ENCODE measurements at places on chromosomes 4 and X.

DNA sequence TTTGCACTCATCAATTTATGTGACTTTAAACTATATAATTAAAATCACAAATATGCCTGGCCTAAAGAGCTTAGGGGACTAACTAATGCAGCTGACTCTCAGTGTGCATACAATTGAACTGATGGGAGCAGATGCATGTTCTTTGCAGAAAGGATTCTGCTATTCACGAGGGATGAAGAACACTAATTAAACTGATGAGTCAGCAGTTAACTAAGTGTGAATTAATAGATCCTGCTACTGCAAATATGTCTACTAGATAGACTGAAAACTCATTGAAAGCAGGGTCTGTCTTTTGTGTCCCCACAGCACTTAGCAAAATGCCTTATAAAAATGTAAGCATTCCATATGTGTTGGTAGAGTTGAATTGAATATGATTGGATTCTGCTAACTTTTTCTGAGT, 104.0 kb downstream of the SRPX start:
- DNase-seq, result no peak

- no peak for DNase-seq
These were observed 341 bp upstream of the SLC2A9 start for GRCh38 chr4:10021653-10022023.

DNA sequence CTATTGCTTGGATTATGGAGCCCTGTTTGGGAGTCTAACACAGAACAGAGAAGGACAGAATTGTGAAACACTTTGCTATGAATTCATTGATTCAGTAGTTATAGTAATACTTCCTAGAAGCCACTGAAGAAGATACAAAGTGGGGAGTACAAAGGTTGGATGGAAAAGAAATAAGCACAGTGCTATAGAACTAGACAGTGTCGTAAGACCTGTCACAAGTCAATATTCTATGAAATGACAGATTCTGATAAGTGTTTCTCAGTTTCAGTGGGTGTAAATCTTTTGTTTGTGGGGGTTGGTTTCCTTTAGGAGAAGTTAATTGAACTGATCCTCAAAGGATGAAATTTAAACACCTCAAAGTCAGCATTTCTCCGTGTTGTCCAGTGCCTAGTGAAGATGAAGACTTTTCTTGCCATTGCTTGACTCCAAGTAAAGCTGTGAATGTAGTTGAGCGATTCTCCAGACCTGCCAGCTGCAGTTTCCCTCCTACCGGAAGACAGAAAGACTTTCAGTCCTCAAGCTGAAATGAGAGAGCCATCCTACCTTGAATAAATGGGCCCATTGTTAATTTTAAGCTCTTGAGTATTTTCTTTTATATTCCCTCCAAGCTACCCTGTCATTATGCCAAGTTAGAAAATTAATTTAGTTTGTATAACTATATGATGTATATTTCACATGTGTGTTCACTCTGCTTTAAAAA, 7.9 kb downstream of the PDLIM5 start:
- DNase-seq, result no peak

DNA sequence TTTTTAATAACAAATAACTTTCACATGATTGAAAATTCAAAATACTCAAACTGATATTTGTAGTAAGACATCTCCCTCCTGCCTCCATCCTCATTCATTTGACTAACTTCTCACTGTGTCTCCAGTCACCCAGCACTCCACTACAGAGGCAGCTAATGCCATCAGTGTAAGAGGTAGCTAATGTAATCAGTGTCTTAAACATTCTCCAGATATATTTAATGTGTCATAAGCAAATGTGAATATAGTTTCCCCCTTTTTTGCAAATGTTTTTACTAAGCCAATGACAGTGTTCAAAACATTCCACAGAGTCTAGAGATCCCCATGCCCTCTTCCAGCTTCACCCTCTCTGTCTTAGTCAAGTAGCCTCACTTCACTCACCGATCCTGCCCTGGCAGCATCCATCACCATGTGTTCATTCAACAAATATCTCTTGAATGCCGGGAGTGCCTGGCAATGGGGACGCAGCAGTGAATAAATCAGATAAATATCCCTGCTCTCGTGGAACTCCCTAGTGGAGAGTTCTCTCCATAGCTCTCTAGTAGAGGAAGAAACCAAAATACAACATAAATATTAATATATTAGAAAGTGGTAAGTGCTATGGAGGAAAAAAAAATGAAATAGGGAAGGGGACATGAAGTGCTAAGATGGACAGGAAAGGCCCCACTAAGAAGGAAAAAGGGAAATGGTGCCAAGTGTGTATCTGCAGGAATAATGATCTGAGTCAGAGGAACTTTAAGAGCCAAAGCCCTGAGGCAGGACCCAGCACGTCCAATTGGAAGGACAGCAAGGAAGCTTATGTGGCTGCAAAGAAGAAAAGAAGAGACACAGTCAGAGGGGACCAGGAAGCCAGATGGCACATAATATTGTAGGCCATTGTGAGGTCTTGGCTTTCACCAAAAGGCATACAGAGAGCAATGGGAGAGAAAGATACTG, 18.7 kb downstream of the SCFD2 start:
- DNase-seq, result no peak

DNA sequence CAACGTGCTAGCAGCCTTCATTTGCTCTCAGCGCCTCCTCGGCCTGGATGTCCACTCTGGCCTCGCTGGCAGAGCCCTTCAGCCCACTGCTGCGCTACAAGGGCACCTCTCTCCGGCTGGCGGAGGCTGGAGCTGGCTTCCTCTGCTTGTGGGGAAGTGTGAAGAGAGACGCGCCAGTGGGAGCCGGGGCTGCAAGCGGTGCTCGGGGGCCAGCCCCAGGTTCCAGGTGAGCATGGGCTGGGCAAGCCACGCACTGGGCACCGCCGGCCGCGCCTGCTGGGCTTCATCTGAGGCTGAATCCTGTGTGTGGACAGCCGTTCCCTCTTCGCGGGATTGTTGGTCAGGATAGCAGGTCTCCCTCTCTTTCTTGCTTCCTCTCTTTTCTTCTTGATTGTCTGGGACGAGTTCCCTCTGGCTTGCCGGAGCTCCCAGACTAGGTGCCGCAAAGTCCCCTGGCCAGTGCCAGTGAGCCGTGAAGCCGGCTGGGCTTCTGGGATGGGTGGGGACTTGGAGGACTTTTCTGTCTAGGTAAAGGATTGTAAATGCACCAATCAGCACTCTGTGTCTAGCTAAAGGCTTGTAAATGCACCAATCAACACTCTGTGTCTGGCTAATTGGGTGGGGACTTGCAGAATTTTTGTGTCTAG, 165.0 kb downstream of the HEPH start:
- no peak for DNase-seq

- DNase-seq, result no peak
These were observed 277.6 kb downstream of the BCOR start for GRCh38 chrX:39819921-39820849.

- no peak for DNase-seq
These were observed 64.5 kb downstream of the SMC1A start for GRCh38 chrX:53357799-53358530.

DNA sequence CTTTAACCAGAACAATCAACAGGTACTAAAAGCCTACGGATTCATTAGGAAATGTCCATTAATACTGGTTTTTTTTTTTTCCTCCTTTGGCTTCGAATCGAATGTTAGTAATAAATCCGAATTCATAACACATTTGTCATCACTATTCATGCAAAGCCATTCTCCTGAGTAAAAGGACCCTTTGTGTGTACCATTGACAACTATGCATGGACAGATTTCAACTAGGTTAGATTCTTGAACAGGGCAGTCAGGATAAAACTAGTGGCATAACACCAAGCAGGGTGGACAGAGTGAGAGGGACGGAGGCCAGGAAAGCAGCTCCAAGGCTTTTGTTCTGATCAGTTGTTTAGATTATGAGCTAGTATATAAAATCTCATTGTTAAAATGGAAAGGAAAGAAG, 1722.0 kb upstream of the TENM3 start:
- no peak for DNase-seq

GRCh38 chrX:38468563-38469157, 92.7 kb upstream of the TSPAN7 start:
- DNase-seq, result no peak

DNA sequence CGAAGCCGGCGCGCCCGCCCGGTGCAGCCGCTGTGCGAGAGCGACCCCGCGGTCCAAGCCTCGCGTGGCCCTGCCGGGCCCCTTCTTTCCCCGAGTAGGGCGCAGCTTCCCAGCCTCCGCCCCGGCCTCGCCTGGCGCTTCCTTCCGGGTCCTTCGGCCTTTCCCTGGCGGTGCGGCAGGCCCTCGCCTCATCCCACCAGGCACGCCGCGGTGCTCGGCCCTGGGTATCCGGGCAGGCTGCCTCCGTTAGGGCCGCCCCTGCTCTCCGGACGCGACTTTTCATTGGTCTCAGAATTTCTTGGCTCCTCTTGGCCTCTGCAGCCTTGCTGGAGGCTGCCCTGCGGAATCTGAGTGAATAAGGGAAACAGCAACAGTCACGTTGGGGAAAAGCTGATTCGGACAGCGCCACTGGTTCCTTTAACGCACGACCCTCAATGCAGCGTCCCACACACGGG, 429 bp downstream of the UVSSA start:
- DNase-seq, result peak; percentile 75

- no peak for DNase-seq
These were observed 78.6 kb downstream of the KDM6A start for GRCh38 chrX:44951572-44952067.

DNA sequence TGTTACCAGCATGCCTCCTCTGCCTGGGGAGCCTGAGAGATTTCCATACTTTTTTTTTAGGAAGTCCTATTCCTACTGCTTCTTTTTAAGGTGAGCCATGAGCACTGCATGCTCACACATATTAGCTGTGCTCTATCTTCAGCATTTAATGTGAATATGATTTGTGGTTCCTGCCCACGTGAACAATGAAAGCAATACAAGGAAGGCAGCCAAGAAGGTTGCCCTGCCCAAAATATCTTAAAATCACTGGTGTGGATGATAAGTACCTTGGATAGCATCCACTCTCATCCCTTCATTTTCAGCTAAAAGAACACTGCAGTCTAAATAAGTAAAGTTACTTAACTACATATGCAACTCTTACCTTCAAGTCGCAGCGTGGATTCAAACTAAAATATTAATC, 607.5 kb downstream of the PACRGL start:
- DNase-seq, result no peak

- DNase-seq, result no peak
These were observed 56.4 kb upstream of the SCML1 start for GRCh38 chrX:17680732-17681413.

DNA sequence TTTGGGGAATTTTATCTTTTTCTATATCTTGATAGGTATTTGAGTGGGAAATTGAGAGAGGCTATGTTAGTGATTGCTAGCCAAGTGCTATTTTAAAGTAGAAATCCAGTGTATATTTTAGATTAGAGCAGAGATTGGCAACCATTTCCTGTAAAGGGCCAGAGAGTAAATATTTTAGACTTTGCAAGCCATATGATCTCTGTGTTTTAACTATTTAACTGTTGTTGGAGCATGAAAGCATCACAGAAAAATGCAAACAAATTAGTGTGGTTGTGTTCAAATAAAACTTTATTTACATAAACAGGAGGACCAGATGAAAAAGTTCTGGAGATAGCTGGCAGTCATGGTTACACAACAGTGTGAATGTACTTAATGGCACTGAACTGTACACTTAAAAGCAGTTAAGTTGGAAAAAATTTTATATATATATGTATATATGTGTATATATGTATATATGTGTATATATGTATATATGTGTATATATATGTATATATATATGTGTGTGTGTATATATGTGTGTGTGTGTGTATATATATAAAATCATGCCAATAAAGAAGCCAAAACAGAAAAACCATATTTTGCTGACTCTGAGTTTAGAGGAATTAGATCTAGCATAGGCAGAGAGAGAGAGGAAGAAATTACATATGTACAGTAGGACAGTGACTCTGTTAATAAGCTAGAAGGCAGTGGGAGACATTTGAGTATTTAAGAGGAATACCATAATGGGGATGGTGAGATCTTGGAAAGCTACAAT, 83.4 kb downstream of the TMEM164 start:
- DNase-seq, result no peak

GRCh38 chr4:80182237-80182866, 15.0 kb upstream of the PRDM8 start:
- no peak for DNase-seq

GRCh38 chr4:163703251-163703650, 208.8 kb downstream of the TMA16 start:
- no peak for DNase-seq

- DNase-seq, result no peak
These were observed 618.2 kb upstream of the PCDH10 start for GRCh38 chr4:132530861-132531260.

DNA sequence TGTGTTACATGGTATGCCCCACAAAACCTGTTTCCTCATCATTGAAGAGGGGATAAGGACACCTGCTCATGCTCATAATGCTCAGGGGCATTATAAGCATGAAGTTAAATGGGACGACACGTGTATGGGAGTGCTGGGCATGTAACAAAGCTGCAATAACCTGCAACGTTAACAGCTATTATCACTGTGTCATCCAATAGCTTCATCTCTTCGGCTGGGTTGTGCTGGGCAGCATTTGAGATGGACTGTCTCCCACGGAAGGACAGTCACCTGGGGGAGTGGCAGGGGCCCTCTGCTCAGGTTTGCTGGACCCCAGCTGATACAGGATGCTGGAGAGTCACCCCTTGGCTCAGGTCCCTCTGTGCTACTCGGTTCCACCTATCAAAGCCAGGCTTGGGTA, 94.5 kb downstream of the NSUN7 start:
- DNase-seq, result no peak

- DNase-seq, result no peak
These were observed 146.2 kb upstream of the FAT4 start for GRCh38 chr4:125168531-125168930.

DNA sequence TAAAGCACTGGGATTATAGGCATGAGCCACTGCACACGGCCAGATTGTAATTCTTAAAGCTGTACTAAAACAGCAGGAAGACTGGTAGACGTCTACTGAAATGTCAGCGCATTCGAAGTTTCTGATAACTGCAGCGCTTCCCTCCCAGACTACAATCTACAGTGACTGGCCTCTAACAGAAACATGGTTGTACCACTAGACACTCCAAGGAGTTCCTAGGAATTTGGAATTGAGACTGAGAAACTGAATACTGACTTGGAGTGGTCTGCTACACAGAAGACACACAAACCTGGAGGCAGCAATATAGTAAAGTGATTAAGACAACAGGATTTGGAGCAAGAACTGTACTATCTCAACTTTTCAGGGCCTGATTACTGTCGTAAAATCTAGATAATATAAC, 937 bp downstream of the HELQ start:
- no peak for DNase-seq

GRCh38 chrX:133403984-133404383, 11.3 kb downstream of the GPC4 start:
- no peak for DNase-seq
